Transverse colon (tissue), 4 donors: ENCODE measurements at places on chromosomes 7 and 10.

- DNase-seq = no peak
These were observed 5.7 kb downstream of the TMEM243 start for GRCh38 chr7:87213811-87214210.

DNA sequence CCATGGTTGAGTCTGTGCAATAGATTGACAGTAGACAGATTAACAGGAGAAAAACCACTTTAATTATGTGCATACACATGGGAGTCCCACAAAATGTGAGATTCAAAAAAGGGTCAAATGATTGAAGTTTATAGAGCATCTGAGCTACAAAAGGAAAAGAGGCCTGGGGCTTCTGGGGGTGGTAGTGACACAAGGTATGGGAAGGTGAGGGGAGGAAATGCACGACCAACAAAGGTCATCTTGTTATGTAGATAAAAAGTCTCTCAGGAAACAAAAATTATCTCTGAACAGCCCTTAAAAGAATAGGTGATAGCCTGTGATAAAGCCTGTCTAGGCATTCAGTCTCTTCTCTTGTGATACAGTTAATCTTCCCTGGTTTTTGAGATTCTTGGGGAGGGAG is 141.7 kb downstream of the SEC23IP start:
- no peak for DNase-seq

GRCh38 chr10:75347186-75347585 is 54.4 kb downstream of the ZNF503 start:
- no peak for DNase-seq

- no peak for DNase-seq
These were observed 47.7 kb upstream of the RNF148 start for GRCh38 chr7:122750389-122750788.

- DNase-seq = no peak
These were observed 132.0 kb downstream of the RPS24 start for GRCh38 chr10:78165617-78166016.

DNA sequence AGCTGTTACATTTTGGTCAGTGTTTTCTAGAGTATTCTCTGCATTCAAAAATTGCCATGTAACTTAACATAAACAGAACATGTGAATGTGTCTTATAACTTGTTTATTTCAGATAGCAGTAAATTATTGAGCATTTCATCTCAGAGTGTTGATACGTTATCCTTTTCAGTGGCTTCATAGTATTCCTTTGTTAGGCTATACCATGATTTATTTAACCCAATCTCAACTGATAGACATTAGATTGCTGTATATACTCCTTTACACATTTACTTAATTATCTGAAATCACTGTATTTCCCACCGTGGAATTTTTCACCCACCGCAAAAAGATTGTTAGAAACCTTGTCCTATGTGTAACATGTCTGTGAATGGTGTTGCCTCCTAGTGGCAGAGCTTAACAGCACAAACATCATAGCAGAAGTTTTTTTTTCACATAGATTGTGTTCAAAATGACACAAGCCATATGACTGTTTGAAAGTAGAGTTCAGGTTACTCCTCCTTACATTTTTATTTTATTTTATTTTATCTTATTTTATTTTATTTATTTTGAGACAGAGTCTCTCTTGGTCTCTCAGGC is 21.4 kb downstream of the SLF2 start:
- no peak for DNase-seq

DNA sequence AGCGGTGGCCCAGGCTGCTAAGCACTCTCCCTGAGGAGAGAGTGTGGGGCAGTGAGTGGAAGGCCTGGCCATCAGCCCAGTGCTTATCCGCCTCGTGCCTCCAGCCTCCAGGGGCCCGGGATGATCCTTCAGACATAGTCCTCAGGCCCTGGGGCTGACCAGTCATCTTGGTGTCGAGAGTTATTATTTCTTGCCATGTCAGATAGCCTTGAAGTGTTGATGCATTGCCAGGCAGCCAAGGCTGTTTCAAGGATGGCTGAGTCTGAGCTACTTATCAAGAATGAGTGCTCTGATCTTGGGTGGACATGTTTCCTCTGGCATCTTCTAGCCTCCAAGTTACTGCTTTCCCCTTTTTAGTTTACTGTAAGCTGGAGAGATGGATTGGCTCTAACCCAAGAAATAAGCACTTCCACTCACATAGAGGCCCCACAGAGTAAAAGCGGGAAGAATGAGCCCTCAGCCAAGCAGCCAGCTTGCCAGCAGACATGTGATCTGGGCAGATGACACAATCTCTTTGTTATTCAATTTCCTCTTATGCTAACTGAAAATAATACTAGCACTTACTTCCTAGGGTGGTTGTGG is 136.5 kb upstream of the NAMPT start:
- DNase-seq = peak; percentile 55

DNA sequence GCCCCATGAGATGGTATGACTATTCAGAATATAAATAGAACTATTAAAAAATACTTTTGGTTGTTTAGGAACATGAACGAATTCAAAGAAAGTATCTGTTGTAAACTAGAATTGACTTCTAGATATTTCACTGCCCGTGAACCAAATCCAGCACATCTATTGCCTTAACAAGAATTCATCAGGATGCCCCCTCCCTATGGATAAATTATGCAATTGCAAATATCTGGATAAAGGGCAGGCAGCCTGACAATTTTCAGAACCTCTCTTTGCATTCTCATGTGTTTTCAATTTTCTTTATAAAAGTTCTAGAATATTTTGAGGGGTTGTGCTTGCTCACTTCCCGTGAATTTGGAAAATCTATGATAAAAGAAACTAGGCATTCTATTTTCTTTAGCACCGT is 822.1 kb upstream of the SORCS1 start:
- no peak for DNase-seq

- no peak for DNase-seq
These were observed 12.7 kb downstream of the AGR2 start for GRCh38 chr7:16791905-16792698.

DNA sequence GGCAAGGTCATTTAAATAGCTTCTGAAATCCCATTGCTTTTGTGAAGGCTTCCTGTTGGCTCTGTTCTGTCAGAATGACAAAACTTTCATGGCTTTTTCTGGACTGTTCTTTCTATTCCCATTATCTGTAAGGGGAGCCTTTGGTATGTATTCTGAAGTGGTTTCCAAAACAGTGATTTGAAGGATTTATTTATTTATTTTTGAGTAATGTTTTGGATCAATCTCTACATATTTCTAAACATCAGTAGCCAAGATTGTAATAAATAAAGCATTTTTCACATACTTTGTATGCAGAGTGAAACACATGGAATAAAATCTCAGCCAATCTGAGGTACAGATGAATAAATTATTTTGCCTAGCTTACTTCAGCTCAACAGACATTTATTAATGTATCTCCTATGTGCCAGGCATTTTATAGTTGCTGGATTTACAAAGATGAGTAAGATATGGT is 121.1 kb downstream of the BBS9 start:
- DNase-seq = no peak

- no peak for DNase-seq
These were observed 784.7 kb upstream of the AUTS2 start for GRCh38 chr7:68813551-68814080.

DNA sequence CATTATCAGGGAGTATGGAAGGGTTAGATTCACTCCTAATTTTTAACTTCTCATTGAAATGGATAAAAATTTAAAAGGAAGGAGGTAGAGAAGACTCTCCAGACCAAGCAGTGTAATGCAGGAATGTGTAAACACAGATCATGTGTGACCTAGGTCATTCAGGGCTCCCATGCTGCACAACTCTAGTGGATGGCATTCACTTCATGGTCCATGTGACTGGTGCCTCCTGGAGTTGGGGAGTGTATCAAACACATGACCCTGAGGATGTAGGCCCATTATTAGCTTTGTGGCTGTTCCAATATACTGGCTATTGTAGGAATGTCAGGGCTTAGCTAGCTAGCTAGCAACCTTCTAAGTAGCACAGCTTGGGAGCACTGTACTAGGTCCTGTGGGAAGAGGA is 109.9 kb downstream of the SLC25A13 start:
- DNase-seq = no peak

- DNase-seq = no peak
These were observed 3.7 kb upstream of the SLC16A9 start for GRCh38 chr10:59713196-59713821.

DNA sequence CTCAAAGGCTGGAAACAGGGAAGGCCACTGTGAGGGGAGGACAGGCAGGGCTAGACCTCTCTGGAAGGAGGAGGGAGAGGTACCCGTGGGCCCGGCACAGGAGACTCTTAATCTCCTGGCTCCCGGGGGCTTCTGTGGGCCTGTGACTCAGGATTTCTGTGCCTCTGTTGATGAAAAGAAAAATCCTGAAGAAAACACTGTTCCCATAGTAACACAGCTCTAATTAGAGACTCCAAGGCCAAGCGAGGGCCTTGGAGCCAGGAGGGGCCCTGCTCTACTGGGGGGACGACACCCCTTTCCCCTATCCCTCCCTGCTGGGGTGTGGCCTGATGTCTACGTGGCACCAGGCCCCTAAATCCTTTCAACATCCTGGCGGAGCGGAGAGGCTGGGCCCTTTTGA is 174.1 kb upstream of the TNRC18 start:
- DNase-seq = no peak

DNA sequence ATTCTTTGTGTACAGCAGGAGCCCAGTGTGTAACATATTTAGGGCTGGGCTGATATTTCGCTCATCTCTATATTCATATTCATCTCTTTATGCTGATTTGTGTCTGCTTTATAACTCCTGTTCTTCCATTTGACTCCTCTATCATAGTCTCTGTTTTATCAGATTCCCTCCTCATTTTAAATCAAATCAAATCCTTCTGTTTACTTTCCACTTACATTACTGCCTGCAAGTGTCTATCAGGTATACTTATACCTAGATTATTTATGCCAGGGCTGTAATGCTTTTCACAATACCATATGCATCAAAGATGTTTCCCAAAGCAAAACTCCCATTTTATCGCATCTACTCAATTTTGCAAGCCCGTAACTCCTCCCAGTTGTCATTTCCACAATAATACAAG is 990.7 kb downstream of the SORCS1 start:
- no peak for DNase-seq

- DNase-seq = no peak
These were observed 2.1 kb downstream of the AMZ1 start for GRCh38 chr7:2689951-2690705.

DNA sequence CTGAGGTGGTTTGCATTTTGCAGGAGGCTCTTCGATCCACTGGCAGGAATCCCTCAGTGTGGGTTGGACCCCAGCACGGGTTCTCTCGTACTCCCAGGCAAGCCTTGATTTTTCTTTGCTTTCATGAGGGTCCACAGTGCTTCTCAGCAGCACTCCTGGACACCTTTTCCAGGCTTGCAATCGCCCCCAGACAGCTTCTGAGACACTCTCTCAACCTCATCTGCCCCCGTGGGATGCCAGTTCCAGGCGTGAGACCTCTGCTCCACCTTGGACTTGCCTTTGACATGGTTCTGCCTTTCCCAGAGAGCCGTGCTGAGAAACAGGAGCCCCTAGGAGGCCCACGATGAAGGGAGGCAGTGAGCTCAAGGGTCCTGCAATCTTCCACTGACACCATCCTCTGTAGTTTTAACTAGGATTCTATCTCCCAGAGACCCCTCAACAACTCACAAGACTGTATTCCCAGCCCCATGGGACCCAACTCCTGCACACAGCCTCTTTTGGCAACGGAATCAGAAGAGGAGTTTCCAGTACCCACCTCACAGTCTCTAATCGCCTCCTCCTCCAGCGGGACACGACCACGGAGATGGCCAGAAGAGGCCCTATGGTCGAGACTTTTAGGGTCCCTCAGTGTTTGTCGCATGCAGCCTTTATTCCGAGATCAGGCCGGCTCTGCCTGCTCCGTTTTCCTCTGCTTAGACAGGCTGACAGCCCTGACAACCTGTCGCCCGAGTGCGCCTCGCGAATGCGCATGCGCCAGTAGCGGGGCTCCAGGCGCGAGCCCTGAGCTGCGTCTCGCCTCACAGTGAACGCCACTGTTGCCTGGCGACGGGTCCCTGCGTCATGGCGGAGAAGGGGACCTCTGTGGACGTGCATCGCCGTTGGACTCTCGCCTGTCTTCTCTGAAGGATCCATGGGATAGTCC is 26.0 kb upstream of the ZNF273 start:
- peak; percentile 44 for DNase-seq

GRCh38 chr7:7795630-7796121 is 77.3 kb upstream of the RPA3 start:
- no peak for DNase-seq

- no peak for DNase-seq
These were observed 206.7 kb upstream of the PLXNA4 start for GRCh38 chr7:132782777-132783640.

GRCh38 chr7:120097020-120097419 is 176.0 kb upstream of the KCND2 start:
- no peak for DNase-seq

- peak; percentile 28 for DNase-seq
These were observed 231.0 kb downstream of the DIP2C start for GRCh38 chr10:458421-458851.

GRCh38 chr10:63689768-63690167 is 168.6 kb downstream of the REEP3 start:
- DNase-seq = no peak

DNA sequence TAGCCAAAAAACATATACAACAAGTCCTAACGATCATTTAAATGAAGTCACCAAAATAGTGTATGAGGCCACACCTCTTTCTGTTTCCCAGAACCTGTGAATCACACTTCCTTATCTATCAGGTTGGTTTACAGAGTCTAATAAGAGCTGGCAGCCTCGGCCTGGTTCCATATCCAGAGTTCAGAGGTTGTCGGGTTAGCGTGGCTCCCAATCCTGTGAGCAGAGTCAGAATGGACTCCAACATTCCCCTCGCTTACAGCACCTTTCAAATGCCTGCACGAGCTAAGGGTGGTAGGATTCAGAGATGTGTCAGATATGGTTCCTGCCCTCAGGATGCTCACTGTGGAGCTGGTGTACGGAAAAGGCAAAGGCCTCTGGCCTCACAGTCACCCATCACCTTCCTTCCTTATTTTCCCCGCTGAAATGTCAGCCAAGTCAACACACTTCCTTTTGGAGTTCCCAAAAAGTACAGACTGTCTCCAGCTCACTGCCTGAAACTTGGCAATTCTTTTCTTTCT is 6.0 kb downstream of the IL15RA start:
- DNase-seq = peak; percentile 74
